ENCODE measurements at places on chromosomes 3 and 15.
A peak's percentile ranks its signal among the peaks of the same experiment; 100 is the strongest.

DNA sequence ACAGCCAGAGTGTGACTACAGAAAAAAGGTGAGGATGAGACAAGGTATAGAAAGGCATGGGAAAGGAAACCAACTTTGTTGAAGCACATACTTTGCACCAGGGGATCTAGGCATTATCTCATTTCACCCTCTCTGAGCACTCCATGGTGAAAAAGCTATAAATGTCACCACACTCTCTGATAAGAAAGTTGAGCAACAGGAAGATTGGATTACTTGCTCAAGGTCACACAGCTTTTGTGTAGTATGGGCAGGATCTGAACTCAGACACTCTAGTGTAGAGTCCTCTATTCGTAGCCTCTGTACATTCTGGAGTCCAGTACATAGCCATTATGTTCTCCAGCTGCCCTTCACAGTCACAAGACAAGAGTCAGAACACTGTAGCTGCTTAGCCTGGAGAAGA, 163.4 kb upstream of the SEMA6D start:
- H3K27ac ChIP-seq = no peak overlapping the region
- H3K4me3 ChIP-seq = no peak overlapping the region
- no peaks in the 10 kb centered on the region for H3K4me1 ChIP-seq
- DNase-seq = no peak
- H3K27me3 ChIP-seq = no peaks in the 10 kb centered on the region

DNA sequence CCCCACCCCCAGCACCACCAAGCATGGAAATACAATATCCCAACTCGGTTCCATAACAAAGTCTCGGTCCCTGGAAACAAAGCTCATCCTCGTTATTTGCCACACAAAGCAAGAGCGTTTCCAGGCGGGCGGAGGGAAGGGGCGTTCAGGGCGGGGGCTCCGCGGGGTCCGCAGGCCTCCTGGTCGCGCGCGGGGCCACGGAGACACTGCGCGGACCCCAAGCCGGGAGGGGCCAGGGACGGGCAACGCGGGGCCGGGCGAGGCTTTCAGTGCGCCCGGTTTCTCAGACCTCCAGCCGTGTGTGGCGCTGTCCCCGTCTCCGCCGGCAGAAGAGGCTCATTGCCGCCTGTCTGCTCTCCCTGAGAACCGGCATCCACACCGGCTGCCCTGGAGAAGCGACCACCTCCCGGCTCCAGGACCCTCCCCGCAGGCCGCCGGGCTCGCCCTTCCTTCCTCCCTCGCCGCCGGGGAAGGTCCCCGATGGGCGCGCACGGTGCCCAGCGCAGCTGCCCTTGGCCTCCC, 329.0 kb downstream of the OCA2 start:
- H3K27me3 ChIP-seq = no peaks in the 10 kb centered on the region
- no peaks in the 10 kb centered on the region for H3K36me3 ChIP-seq
- H3K4me1 ChIP-seq = no peaks in the 10 kb centered on the region
- H3K4me3 ChIP-seq = no peak overlapping the region

GRCh38 chr3:38649500-38650247, at the start of gene SCN5A:
SCN5A (minus strand) TSS chr3:38649687; CDS start chr3:38633307, 16,380 bp downstream.
- H3K4me3 ChIP-seq = peak within 1 kb of the TSS; percentile 69
- peaks cover 4% of the 10 kb centered on the region for H3K4me1 ChIP-seq
- H3K36me3 ChIP-seq = no peaks in the 10 kb centered on the region

DNA sequence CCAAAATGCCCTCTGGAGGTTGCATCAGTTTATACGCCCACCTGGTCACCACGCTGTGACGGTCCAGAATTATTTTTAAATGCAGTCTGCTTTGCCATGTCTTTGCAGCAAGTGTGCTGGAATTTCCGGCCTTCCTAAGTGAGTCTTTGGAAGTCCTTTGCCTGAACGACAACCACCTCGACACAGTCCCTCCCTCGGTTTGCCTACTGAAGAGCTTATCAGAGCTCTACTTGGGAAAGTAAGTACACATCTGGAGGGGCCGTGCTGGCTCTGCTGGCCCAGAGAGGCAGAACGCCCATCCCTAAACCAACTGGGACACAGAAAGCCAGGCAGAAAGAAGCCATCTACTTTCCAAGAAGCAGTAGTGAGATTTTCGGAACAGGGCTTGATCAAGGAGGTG, 101.8 kb downstream of the LRRK1 start:
- H3K4me3 ChIP-seq = no peak overlapping the region
- H3K27me3 ChIP-seq = no peaks in the 10 kb centered on the region
- no peak overlapping the region for H3K27ac ChIP-seq
- no peaks in the 10 kb centered on the region for H3K4me1 ChIP-seq

DNA sequence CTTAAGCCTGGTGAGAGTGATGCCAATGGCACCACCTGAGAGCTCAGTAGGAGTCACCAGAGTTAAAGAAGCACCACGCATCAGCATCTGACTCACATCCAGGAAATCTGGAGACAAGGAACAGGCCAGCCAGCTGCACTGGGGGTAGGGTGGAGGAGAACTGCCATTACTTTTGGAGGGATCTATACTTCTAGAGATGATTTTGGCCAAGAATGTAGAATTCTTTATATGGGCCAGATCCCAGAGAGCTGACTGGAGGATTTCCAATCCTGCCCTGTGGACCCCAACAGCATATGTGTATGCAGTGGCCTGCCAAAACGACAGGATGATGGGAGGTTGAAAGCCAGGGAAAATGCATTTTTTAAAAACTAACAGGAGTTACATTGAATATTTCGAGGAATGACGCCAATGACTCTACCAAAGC, 29.8 kb downstream of the CCR3 start:
- peaks cover 3% of the 10 kb centered on the region for H3K36me3 ChIP-seq
- H3K27ac ChIP-seq = no peak overlapping the region
- no peak for DNase-seq
- H3K27me3 ChIP-seq = peaks cover 27% of the 10 kb centered on the region
- H3K4me1 ChIP-seq = peaks cover 13% of the 10 kb centered on the region

- no peak overlapping the region for H3K27ac ChIP-seq
- no peaks in the 10 kb centered on the region for H3K4me1 ChIP-seq
- DNase-seq = no peak
- H3K4me3 ChIP-seq = no peak overlapping the region
- no peaks in the 10 kb centered on the region for H3K27me3 ChIP-seq
Observed at GRCh38 chr3:61669203-61669602, 107.8 kb downstream of the PTPRG start.

DNA sequence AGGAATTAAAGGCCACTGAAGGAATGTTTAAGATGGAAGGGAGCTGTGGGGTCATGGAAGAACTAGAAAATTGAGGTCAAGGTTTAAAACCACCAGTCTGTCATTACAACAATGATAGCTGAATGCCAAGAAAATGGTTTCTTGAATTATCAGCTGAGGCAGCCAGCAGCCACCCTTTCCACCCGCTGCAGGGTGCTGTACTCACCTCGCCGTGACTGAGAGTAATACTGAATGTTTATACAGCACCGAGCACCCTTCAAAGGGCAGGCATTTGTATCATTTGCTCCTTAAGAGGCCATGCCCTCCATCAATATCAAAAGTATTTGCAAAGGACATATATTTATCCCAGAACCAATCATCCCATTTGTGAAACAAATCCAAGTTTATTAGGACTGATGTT, 402.8 kb downstream of the VPS13C start:
- no peak overlapping the region for H3K27ac ChIP-seq
- no peaks in the 10 kb centered on the region for H3K36me3 ChIP-seq
- no peaks in the 10 kb centered on the region for H3K4me1 ChIP-seq

DNA sequence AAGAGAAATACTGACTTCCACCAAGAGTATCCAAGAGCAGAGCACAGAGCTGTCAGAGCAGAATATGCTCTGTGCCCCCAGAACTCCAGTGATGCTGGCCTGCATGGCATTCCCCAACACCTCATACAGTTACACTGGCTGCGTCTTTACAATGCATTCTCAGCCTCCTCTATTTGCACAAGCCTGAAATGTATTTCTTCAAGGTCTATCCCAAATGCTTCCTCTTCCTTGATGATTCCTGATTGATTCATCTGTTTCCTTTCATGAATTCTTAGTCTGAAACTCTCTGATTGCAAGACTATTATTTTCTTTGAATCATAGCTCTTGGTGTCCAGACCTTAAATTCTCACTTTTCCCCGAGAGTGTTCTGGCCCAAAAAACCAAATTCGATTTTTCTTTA, 664.7 kb downstream of the MECOM start:
- no peak overlapping the region for H3K27ac ChIP-seq
- H3K36me3 ChIP-seq = no peaks in the 10 kb centered on the region
- H3K4me1 ChIP-seq = no peaks in the 10 kb centered on the region
